ENCODE measurements at places on chromosomes 6 and 20. TPM values are rescaled to one million over a fixed set of nuclear protein-coding genes. Genes with fewer than 3 reads are reported as not detected.

DNA sequence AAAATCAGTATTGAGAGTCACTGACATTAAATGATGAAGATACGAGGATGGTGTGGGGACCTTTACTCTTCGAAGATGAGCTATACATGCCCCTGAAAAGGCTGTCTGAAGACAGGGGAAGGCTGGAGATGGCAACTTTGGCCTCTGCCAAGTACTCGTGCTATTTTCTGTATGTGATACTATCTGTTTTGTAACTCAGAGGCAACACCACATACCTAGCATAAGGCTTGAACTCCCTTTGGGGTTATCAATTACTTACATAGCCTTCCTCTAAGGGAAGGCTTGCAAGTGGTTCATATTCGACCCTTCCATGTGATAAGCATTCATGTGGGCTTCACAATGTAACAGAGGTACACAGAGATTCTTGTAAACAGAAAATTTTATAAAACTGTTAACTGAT is 68.7 kb upstream of the FBXO30 start:
- H3K27me3 ChIP-seq: no peaks in the 10 kb centered on the region
- H3K27ac ChIP-seq: no peak overlapping the region
- no peak overlapping the region for H3K4me3 ChIP-seq
- H3K36me3 ChIP-seq: peaks cover 8% of the 10 kb centered on the region
- H3K4me1 ChIP-seq: peaks cover 17% of the 10 kb centered on the region

GRCh38 chr6:136723780-136724179 is 68.5 kb downstream of the MAP3K5 start:
- no peak overlapping the region for H3K27ac ChIP-seq
- no peaks in the 10 kb centered on the region for H3K36me3 ChIP-seq
- no peak for DNase-seq
- no peaks in the 10 kb centered on the region for H3K4me1 ChIP-seq
- no peaks in the 10 kb centered on the region for H3K27me3 ChIP-seq
- no peak overlapping the region for H3K4me3 ChIP-seq

GRCh38 chr6:99026135-99026534 is 78.4 kb upstream of the FBXL4 start:
- no peak for DNase-seq
- H3K36me3 ChIP-seq: no peaks in the 10 kb centered on the region
- H3K4me3 ChIP-seq: no peak overlapping the region
- H3K27me3 ChIP-seq: no peaks in the 10 kb centered on the region
- peaks cover 14% of the 10 kb centered on the region for H3K4me1 ChIP-seq
- no peak overlapping the region for H3K27ac ChIP-seq

DNA sequence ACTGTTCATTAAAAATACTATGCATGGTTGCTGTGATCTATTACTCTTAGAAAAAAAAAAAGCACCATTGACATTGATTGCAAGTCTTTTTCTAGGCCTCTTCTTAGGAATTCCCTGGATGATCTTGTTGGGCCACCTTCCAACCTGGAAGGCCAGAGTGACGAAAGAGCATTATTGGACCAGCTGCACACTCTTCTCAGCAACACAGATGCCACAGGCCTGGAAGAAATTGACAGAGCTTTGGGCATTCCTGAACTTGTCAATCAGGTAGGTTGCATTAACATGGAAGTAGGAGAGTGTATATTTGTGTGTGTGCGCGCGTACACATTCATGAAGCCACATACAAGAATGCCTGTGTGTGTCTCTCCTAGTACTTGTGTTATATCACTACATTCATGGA is 140.4 kb downstream of the NCOA3 start:
- no peak for DNase-seq
- no peaks in the 10 kb centered on the region for H3K4me1 ChIP-seq
- no peak overlapping the region for H3K4me3 ChIP-seq
- H3K27me3 ChIP-seq: no peaks in the 10 kb centered on the region
- H3K27ac ChIP-seq: no peak overlapping the region
- H3K36me3 ChIP-seq: no peaks in the 10 kb centered on the region

GRCh38 chr6:104472021-104472901 is 387.5 kb downstream of the HACE1 start:
- H3K27ac ChIP-seq: no peak overlapping the region
- H3K4me1 ChIP-seq: no peaks in the 10 kb centered on the region
- no peaks in the 10 kb centered on the region for H3K36me3 ChIP-seq

DNA sequence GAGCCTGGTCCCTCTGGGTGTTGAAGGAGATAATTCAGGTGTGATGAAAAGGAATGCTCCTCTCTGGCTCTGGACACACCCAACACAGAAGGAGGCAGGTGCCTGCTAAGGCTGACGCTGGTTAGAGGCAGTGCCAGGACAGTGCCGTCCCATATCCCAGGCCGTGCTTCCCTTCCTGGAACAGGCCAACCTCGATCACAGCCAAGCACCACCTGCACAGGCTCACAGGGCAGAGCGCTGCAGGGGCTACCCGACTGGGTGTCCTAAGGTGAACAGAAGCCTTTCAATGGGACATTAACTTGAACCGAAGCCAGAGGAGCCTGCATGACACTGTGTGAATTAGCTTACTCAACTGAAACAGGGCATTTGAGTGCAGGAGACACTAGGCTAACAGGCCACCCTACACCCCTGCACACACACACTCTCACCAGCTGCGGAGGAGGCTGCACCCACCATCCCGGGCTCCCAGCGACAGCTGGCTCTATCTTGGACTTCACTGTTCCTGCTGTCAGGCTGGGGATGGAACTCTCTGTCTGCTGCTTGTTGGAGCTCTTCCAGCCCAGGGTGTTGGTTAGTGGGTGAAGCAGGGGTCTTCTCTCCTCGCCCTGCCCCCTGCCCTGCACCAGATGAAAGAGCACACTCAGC is 347.2 kb downstream of the TAF4 start:
- DNase-seq: no peak
- H3K36me3 ChIP-seq: no peaks in the 10 kb centered on the region
- no peaks in the 10 kb centered on the region for H3K4me1 ChIP-seq
- H3K4me3 ChIP-seq: no peak overlapping the region

DNA sequence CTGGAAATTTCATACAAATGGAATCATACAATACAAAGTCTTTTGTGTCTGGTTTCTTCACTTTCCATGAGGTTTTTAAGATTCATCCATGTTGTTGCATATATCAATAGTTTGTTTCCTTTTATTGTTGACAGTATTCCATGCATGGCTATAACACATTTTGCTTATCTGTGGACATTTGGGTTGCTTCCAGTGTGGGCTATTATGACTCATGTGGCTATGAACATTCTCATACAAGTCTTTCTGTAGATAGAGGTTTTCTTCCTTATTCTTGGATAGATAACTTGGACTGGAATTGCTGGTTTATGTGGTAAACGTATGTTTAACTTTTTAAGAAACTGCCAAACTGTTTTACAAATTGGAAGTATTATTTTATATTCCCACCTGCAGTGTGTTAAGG is 30.0 kb upstream of the KIF6 start:
- no peak for DNase-seq
- no peak overlapping the region for H3K27ac ChIP-seq
- H3K27me3 ChIP-seq: no peaks in the 10 kb centered on the region
- no peaks in the 10 kb centered on the region for H3K36me3 ChIP-seq

GRCh38 chr20:23918101-23918862 is 38.7 kb upstream of the CST5 start:
- no peaks in the 10 kb centered on the region for H3K36me3 ChIP-seq
- no peak overlapping the region for H3K27ac ChIP-seq
- H3K4me3 ChIP-seq: no peak overlapping the region
- no peaks in the 10 kb centered on the region for H3K4me1 ChIP-seq

DNA sequence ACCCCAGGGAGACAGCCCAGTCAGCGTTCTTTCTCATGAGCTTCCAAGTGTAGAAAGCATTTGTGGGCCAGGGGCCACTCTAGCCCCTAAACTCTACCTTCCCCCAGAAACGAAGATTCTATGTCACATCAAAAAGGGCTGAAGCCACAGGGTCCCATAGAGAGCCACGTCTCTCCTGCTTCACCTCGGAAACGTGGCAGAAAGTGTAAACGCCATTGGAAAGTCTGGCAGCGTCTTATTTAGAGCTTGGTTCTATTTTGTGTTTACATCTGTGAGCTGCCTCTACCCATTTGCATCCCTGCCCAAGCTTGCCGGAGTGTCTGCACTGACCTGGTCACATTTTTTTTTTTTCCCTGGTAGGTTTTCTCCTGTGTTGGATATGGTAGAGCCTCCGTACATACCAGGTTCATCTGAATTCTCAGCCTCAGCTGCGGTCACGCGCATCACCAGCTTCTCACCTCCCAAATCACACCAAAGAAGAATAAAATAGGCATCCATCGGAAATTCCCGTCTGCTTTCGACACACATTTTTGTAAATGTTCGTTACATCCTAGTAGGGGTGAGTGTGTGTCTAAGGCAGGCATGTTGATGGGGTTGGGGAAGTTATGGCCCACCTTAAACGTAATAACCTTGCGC is 62.6 kb downstream of the NPEPL1 start:
- H3K27ac ChIP-seq: no peak overlapping the region
- H3K27me3 ChIP-seq: no peaks in the 10 kb centered on the region
- no peak overlapping the region for H3K4me3 ChIP-seq
- no peaks in the 10 kb centered on the region for H3K36me3 ChIP-seq
- no peaks in the 10 kb centered on the region for H3K4me1 ChIP-seq
- no peak for DNase-seq

DNA sequence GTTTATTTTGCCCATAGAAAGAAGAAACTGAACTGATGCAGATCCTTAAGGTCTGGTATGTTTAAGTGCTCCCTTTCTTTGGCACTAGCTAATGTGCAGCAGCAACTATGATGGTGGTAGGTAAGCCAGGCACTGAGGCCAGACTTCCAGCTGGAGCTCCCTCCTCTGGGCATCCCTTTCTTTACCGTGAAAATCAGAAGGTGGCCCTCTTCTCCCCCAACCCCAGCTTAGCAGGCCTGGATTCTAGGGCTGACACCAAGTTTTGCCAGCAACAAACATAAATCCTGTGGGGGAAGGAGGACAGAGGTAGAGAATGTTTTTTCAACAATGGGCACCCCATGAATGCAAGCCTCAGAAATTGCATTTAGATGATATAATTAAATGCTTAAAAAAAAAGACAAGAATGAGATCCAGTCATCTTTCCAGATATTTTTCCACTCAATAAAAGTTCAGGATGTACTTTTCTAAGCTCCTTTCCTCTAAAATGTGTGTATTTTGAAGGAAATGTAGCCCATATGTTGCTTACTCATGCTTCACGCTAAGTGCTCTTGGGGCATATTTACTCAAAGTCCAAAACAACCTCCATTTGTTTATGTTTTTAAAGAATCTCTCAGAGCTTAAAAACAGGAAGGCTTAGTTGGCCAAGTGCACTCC is 123.9 kb upstream of the NXT1 start:
- no peaks in the 10 kb centered on the region for H3K36me3 ChIP-seq
- H3K27ac ChIP-seq: no peak overlapping the region
- no peaks in the 10 kb centered on the region for H3K4me1 ChIP-seq
- H3K4me3 ChIP-seq: no peak overlapping the region

GRCh38 chr20:2891343-2891742 is 18.1 kb downstream of the PTPRA start:
- DNase-seq: no peak
- no peak overlapping the region for H3K4me3 ChIP-seq
- no peaks in the 10 kb centered on the region for H3K27me3 ChIP-seq
- H3K27ac ChIP-seq: peak overlapping the region; percentile 42

- no peaks in the 10 kb centered on the region for H3K36me3 ChIP-seq
- no peak for DNase-seq
- H3K27me3 ChIP-seq: no peaks in the 10 kb centered on the region
- no peak overlapping the region for H3K4me3 ChIP-seq
Observed at GRCh38 chr6:149362289-149362688, 37.8 kb upstream of the SUMO4 start.

GRCh38 chr20:58432186-58432954 is 43.3 kb downstream of the VAPB start:
- H3K27ac ChIP-seq: peak overlapping the region; percentile 3
- H3K4me3 ChIP-seq: no peak overlapping the region

DNA sequence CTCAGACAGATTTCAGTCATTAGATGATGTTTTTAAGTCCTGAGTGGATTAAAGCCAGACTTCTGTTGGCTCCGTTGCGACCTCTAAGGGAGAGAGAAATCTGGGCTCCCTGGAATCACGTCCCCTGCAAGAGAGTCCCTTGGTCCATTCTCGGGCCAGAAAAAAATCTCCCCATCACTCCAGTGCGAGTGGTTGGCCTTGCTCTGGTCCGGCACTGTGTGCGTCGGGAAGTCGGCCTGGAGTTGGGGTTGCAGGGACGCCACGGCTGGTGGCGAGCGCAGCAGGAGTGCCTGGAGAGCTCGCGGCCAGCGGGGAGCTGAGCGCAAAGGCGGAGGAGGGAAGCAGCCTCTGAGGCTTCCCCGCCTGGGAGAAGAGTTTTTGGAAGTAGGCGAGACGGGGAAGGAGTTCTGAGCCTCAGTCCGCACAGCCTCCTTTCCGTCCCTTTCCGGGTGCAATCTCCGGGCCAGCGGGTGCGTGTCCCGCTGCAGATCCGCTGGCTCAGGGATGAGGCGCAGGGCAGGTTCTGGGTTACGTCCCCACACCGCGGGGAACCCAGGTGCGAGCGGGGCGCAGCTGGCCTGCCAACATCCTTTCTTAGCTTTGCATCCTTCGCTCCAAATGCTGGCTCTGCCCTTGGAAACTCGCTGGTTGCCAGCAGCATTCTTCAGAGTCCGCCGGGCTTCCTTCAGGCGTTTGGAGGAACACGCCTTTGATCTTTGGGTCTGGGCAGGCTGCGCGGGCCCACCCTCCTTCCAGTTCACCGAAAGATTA is 6.8 kb downstream of the TCF21 start:
- H3K27ac ChIP-seq: no peak overlapping the region
- peaks cover 23% of the 10 kb centered on the region for H3K27me3 ChIP-seq
- H3K36me3 ChIP-seq: no peaks in the 10 kb centered on the region
- peaks cover 6% of the 10 kb centered on the region for H3K4me1 ChIP-seq
- no peak for DNase-seq

- H3K36me3 ChIP-seq: no peaks in the 10 kb centered on the region
- DNase-seq: no peak
- no peaks in the 10 kb centered on the region for H3K4me1 ChIP-seq
- no peak overlapping the region for H3K27ac ChIP-seq
- peaks cover 11% of the 10 kb centered on the region for H3K27me3 ChIP-seq
Observed at GRCh38 chr6:34468378-34468892, 2.6 kb downstream of the PACSIN1 start.

DNA sequence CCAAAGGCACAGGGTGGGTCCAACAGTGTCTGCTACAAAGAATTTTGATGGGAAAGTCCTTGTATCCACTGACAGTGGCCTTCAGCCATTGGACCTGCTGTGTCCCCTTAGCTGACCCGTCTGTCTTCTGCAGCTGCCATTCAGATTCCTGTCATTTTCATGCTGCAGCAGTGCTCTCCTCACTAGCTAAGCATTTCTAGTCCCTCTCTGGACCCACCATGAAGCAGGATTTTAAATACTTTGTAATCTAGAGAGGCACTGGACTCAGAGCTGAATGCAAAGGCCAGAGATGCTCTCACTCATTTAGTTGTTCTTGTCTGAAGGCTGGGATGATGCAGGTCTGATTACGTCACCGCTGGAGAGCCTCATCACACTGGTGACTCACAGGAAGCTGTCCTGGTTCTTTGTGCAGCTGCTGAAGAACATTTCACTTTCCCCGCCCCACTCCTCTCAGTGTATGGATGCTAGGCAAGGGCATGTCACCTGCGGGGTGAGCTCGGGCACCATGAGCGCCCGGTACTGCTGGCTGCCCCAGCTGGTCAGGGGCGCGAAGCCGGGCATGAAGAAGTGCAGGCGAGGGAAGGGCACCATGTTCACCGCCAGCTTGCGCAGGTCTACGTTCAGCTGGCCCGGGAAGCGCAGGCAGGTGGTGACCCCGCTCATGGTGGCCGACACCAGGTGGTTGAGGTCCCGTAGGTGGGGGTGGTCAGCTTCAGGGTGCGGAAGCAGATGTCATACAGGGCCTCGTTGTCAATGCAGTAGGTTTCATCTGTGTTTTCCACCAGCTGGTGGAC is 19.4 kb upstream of the TUBB2A start:
- H3K4me1 ChIP-seq: no peaks in the 10 kb centered on the region
- no peaks in the 10 kb centered on the region for H3K36me3 ChIP-seq
- no peak overlapping the region for H3K4me3 ChIP-seq
- no peaks in the 10 kb centered on the region for H3K27me3 ChIP-seq
- peak; percentile 38 for DNase-seq
- no peak overlapping the region for H3K27ac ChIP-seq

Gene RIPPLY2
- total RNA-seq: not detected

Gene THBD
- 24.6 TPM for total RNA-seq

Gene SPDEF
- total RNA-seq: not detected

Gene AIF1
- 4.8 TPM for total RNA-seq
